ENCODE measurements at places on chromosomes 7 and 10. TPM values are rescaled to one million over a fixed set of nuclear protein-coding genes. Genes with fewer than 3 reads are reported as not detected.

GRCh38 chr7:142571581-142571980 lies 177.7 kb upstream of the PRSS1 start:
- no peak overlapping the region for H3K4me3 ChIP-seq
- H3K4me1 ChIP-seq, result no peaks in the 10 kb centered on the region
- no peaks in the 10 kb centered on the region for H3K36me3 ChIP-seq
- H3K27me3 ChIP-seq, result no peaks in the 10 kb centered on the region

DNA sequence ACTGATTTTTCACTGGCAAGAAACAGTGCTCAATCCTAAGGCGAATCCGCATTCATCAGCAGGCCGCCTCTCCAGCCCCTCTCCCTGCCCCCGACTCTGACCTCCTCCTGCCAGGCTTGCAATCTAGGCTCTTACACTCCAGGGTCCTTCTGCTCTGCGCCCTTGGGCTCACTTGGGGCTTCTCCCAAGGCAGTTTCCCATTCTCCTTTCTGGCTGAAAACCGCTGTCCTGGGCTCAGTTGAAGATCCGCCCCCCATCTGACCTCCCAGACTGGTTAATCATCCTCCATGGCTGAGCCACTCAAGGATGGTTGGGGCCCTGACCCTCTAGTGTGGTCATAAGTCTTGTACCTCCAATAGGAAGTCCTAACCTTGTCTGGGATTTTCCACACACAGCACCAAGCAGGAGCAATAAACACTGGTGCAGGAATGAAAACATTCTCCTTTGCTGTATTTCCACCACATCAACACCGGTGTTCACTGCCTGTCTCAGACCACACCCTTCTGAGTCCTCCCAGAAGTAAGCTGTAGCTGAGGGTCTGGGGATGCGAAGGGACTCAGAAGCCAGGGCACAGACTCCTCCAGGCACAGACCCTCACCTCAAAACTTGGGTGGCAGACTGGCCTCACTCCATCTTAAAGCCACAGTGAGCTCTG lies 42.4 kb downstream of the TNS3 start:
- no peaks in the 10 kb centered on the region for H3K36me3 ChIP-seq
- peak overlapping the region; percentile 91 for H3K27ac ChIP-seq
- H3K4me1 ChIP-seq, result peaks cover 6% of the 10 kb centered on the region

DNA sequence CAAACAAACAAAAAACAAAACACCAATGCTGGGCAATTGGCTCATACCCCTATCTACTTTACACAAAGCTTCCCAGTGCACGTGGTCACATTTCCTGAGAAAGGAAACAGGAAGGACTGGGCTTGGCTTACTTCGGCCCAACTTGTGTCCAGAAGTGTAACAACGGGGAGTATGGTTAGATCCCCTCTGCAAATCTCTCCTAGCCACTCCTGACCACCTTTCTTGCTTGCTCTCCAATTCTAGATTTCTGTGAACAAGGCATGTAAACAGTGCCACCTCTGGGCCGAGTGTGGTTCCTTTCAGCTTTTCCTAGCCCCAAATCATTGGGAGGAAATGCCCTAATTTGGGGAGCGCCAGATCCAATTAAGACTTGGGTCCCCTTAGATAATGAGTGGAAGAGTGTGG lies 21.0 kb upstream of the FRAT2 start:
- no peak for DNase-seq
- no peaks in the 10 kb centered on the region for H3K27me3 ChIP-seq
- no peak overlapping the region for H3K4me3 ChIP-seq

- DNase-seq, result no peak
- H3K4me1 ChIP-seq, result no peaks in the 10 kb centered on the region
- no peaks in the 10 kb centered on the region for H3K27me3 ChIP-seq
Measured at GRCh38 chr7:79876848-79877252, 257.8 kb upstream of the GNAI1 start.

- DNase-seq, result no peak
- peaks cover 12% of the 10 kb centered on the region for H3K4me1 ChIP-seq
- H3K27ac ChIP-seq, result no peak overlapping the region
- H3K4me3 ChIP-seq, result no peak overlapping the region
- H3K27me3 ChIP-seq, result no peaks in the 10 kb centered on the region
- H3K36me3 ChIP-seq, result no peaks in the 10 kb centered on the region
Measured at GRCh38 chr7:96701258-96701657, 8.4 kb downstream of the SEM1 start.

Gene PLPP4
- polyA plus RNA-seq, result not detected

DNA sequence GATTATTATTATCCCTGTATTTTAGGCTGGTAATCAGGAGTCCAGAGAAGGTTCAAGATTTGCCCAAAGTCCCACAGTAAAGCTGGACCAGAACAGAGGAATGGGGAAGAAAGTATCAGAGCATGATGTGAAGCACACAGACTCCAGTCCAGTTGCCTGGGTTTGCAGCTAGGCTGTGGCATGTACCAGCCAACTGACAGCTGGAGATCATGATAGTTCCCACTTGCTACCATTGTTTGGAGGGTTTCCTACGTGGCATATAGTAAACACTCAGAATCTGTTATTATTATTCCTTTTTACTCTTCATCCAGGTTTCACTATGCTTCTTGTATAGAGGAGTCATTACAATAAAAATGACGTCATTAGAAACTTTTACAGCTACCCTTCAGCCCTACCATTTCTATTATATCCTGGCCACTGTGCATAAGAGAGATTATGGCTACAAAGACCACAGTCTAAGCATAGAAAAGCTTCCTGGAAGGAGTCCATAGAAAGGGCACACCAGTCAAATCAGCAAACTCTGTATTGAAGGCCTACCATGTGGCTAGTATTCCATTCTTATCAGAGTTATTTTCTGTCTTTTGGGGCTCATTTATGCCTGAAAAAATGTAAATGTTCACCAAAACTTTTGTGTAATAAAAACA lies 66.6 kb downstream of the MTPN start:
- no peaks in the 10 kb centered on the region for H3K27me3 ChIP-seq
- no peak overlapping the region for H3K27ac ChIP-seq
- no peak for DNase-seq
- H3K4me1 ChIP-seq, result no peaks in the 10 kb centered on the region
- H3K4me3 ChIP-seq, result no peak overlapping the region
- no peaks in the 10 kb centered on the region for H3K36me3 ChIP-seq

DNA sequence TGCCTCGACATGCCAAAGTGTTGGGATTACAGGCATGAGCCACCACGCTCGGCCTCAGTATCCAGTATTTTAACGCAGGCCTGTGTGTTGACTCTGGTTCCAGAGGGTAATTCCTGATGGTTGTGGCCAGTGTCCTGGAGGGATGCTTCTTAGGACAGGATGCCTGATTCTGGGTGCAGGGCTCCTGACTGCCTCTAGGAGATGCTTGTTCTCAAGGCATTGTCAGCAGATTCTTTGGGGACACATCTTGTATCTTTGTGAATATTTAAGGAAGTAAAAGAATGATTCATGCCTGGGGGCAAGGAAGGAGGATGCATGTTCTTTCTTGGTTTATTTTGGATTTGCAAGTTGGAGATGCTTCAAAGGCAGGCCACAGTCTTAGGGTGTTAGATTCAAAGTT lies 2.2 kb downstream of the ZDHHC4 start:
- DNase-seq, result no peak
- no peak overlapping the region for H3K4me3 ChIP-seq
- H3K27ac ChIP-seq, result no peak overlapping the region
- peaks cover 37% of the 10 kb centered on the region for H3K36me3 ChIP-seq
- peaks cover 3% of the 10 kb centered on the region for H3K4me1 ChIP-seq

DNA sequence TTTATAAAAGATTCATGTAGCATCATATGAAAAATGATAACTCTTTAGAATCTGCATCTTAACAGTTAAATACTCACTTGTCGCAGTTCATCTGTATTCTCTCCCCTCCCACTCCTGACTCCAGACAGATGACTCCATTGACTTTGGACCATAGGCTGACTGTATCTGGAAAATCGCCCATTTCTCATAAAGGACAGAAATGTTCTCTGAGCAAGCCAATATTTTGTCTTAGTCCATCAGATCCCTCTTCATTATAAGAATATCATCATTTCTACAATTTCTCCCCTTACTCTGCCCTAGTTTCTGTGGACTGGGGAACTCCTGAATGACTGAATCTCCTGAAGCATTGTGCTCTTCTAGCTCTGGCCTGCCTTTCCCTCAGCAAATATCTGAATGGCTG lies 125.4 kb downstream of the SEMA3D start:
- no peaks in the 10 kb centered on the region for H3K27me3 ChIP-seq
- H3K4me3 ChIP-seq, result no peak overlapping the region
- no peak overlapping the region for H3K27ac ChIP-seq

GRCh38 chr10:131174651-131175540 lies 136.6 kb downstream of the TCERG1L start:
- no peaks in the 10 kb centered on the region for H3K27me3 ChIP-seq
- no peak overlapping the region for H3K27ac ChIP-seq
- no peak overlapping the region for H3K4me3 ChIP-seq
- no peaks in the 10 kb centered on the region for H3K4me1 ChIP-seq
- no peak for DNase-seq

DNA sequence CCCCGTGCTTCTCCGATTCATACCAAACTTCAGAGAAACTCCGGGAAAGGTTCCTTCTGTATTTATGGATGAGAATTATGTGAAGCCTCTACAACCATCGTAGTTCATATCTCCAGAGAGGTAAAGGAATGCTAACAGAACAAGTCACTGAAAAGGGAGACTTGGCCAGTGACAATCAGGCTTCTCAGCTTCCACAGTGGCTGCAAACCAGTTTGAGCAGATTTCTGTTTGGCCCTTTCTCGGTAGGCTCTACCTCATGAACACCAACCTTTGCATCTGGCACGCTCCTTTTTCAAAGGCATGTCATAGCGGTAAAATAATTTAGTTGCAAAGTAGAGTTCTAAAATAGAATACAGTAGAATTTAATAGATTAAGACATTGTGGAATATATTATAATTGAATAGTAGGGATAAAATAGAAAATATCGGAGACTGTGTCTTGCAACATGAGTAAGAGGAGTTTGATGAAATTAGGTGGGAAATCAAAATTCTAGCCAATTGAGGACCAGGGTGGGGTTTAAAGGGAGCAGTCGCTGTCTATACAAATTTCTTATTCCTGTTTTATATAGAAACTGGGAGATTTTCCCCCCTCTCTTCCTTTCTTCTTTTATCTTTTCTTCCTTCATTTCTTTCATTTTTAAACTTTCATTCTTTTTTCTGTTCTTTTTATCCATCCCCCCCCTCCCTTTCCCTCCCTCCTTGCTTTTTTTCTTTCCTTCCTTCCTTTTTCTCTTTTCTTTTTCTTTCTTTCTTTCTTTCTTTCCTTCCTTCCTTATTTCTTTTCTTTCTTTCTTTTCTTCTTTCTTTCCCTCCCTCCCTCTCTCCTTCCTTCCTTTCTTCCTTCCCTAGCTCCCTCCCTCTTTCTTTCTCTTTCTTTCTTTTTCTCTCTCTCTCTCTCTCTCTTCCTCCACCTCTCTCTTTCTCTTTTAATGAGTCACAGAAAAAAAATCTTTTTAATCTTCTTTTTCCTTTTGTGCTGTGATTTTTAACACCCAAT lies 161.5 kb upstream of the KLF6 start:
- H3K27ac ChIP-seq, result no peak overlapping the region
- H3K4me1 ChIP-seq, result no peaks in the 10 kb centered on the region
- no peaks in the 10 kb centered on the region for H3K36me3 ChIP-seq
- no peaks in the 10 kb centered on the region for H3K27me3 ChIP-seq
- H3K4me3 ChIP-seq, result no peak overlapping the region

Gene PNLIPRP3
- not detected for polyA plus RNA-seq

DNA sequence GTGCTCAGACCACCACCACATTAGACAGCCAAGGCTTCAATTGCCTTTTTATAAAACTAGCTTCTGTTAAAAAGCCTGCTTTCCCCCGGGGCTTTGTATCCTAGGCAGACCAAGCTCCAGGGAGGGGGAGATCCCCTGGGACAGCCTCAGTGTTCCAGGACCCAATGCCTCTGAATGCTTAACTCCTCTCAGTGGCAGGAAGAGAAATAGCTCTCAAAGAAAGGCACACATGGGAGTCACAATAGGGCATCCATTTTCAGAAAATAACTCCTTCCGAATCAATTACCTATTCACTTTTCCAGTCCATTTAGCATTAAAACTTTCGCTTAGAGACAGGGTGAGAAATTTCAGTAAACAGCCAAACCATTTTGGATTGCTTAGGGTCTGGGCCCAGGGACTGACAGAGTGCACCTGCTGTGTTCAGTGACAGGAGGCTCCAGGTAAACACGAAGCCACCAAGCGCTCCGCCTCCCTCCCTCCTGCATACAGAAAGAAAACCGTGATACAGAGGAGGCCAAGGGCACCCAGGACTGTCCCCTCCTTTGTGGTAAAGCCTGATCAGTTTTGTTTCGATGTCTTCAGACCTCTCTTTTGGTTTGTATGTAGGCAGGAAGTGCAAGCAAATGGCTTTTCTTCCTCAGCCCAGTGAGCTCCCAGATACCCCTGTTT lies 599.7 kb downstream of the KCNMA1 start:
- no peak for DNase-seq
- no peak overlapping the region for H3K27ac ChIP-seq
- no peak overlapping the region for H3K4me3 ChIP-seq
- no peaks in the 10 kb centered on the region for H3K36me3 ChIP-seq
- no peaks in the 10 kb centered on the region for H3K4me1 ChIP-seq

GRCh38 chr10:33046792-33047191 lies 88.8 kb upstream of the ITGB1 start:
- no peak overlapping the region for H3K27ac ChIP-seq
- no peaks in the 10 kb centered on the region for H3K36me3 ChIP-seq
- H3K27me3 ChIP-seq, result no peaks in the 10 kb centered on the region
- H3K4me1 ChIP-seq, result no peaks in the 10 kb centered on the region
- H3K4me3 ChIP-seq, result no peak overlapping the region

GRCh38 chr10:60827791-60828488 lies 49.7 kb downstream of the CDK1 start:
- peak; percentile 27 for DNase-seq
- no peaks in the 10 kb centered on the region for H3K27me3 ChIP-seq
- peaks cover 16% of the 10 kb centered on the region for H3K4me1 ChIP-seq
- H3K4me3 ChIP-seq, result peak overlapping the region; percentile 4
- H3K36me3 ChIP-seq, result no peaks in the 10 kb centered on the region
- peak overlapping the region; percentile 37 for H3K27ac ChIP-seq

DNA sequence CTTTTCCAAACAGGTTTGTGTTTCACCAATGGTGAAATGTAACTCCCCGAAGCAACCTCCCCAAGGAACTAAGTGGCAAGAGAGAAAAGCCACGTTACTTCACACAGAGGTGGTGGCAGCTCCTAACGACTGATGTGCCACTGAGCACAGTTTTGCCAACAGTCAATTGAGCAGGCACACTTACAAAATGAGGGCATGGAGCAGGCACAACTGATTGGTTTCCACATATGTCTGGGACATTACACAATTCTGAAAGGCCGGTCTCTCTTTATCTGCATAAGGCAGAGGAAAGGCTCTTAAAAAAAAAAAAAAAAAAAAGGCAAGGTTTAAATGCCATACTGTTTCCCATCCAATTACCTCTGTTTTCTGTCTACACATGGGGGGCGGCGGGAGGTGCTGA lies 86.7 kb downstream of the GFRA1 start:
- no peaks in the 10 kb centered on the region for H3K36me3 ChIP-seq
- DNase-seq, result no peak
- no peak overlapping the region for H3K27ac ChIP-seq
- no peaks in the 10 kb centered on the region for H3K27me3 ChIP-seq
- H3K4me1 ChIP-seq, result no peaks in the 10 kb centered on the region
- no peak overlapping the region for H3K4me3 ChIP-seq

Gene FOXI2
- polyA plus RNA-seq, result not detected

Measured in adrenal gland (tissue), 19 donors.